CD4-positive, alpha-beta T cell (primary cell): ENCODE measurements at places on chromosomes 1 and 21. TPM values are rescaled to one million over a fixed set of nuclear protein-coding genes. Genes with fewer than 3 reads are reported as not detected.

Gene KMO
- total RNA-seq = not detected

Gene RIMKLA
- total RNA-seq = not detected

Gene ATP6V1G3
- not detected for total RNA-seq

Gene KRTAP22-1
- total RNA-seq = not detected

Gene RGS16
- 16.3 TPM for total RNA-seq

- no peak for DNase-seq
- no peak overlapping the region for H3K27ac ChIP-seq
- H3K4me3 ChIP-seq = no peak overlapping the region
Observed at GRCh38 chr1:181140891-181141290, 52.4 kb downstream of the IER5 start.

DNA sequence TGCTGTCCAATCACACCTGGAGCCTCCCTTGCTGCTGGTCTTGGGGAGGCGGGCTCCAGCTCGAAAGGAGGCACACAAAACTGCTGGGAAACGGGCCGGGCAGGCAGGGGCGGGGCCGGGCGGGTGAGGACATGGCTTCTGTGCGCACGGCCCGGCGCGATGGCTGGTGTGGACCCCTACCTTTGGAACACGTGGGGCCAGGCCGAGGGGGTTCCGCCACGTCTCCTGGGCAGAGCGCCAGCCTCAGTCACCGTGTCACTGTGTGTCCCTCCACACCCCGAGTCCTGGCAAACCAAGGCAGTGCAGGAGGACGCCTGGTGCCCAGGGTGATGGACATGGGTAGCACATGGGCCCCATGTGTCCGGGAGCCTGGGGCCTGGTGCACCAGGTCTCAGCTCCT lies 42.0 kb upstream of the ADARB1 start:
- no peak for DNase-seq
- H3K4me1 ChIP-seq = no peaks in the 10 kb centered on the region
- peaks cover 4% of the 10 kb centered on the region for H3K27me3 ChIP-seq
- no peak overlapping the region for H3K27ac ChIP-seq
- no peaks in the 10 kb centered on the region for H3K36me3 ChIP-seq

GRCh38 chr1:36098650-36099365 lies 10.1 kb downstream of the ADPRS start:
- DNase-seq = no peak
- H3K36me3 ChIP-seq = peaks cover 25% of the 10 kb centered on the region
- no peaks in the 10 kb centered on the region for H3K27me3 ChIP-seq
- no peak overlapping the region for H3K27ac ChIP-seq
- H3K4me1 ChIP-seq = peaks cover 12% of the 10 kb centered on the region

- H3K4me3 ChIP-seq = no peak overlapping the region
- no peaks in the 10 kb centered on the region for H3K36me3 ChIP-seq
- H3K27ac ChIP-seq = no peak overlapping the region
- H3K27me3 ChIP-seq = peaks cover 2% of the 10 kb centered on the region
- DNase-seq = no peak
Observed at GRCh38 chr1:40592107-40592803, 60.8 kb downstream of the ZNF684 start.

- H3K36me3 ChIP-seq = no peaks in the 10 kb centered on the region
- H3K27me3 ChIP-seq = no peaks in the 10 kb centered on the region
- H3K4me3 ChIP-seq = no peak overlapping the region
- H3K27ac ChIP-seq = no peak overlapping the region
- no peak for DNase-seq
- H3K4me1 ChIP-seq = no peaks in the 10 kb centered on the region
Observed at GRCh38 chr1:79524126-79524525, 517.6 kb upstream of the ADGRL4 start.

- no peak for DNase-seq
- no peak overlapping the region for H3K4me3 ChIP-seq
- no peaks in the 10 kb centered on the region for H3K36me3 ChIP-seq
- H3K27me3 ChIP-seq = no peaks in the 10 kb centered on the region
Observed at GRCh38 chr1:229191066-229191674, 79.7 kb upstream of the RAB4A start.

- H3K27me3 ChIP-seq = peaks cover 19% of the 10 kb centered on the region
- H3K36me3 ChIP-seq = no peaks in the 10 kb centered on the region
- H3K27ac ChIP-seq = no peak overlapping the region
- DNase-seq = no peak
- no peaks in the 10 kb centered on the region for H3K4me1 ChIP-seq
- H3K4me3 ChIP-seq = no peak overlapping the region
Observed at GRCh38 chr1:4002061-4002521, 102.0 kb upstream of the C1orf174 start.

GRCh38 chr1:7989762-7990428 lies 28.4 kb downstream of the PARK7 start:
- no peaks in the 10 kb centered on the region for H3K4me1 ChIP-seq
- no peak for DNase-seq
- peaks cover 24% of the 10 kb centered on the region for H3K36me3 ChIP-seq
- H3K27me3 ChIP-seq = no peaks in the 10 kb centered on the region

- peak within 1 kb of the TSS; percentile 15 for H3K27ac ChIP-seq
- no peaks in the 10 kb centered on the region for H3K36me3 ChIP-seq
- H3K4me1 ChIP-seq = peaks cover 26% of the 10 kb centered on the region
- H3K4me3 ChIP-seq = peak within 1 kb of the TSS; percentile 16
- no peak for DNase-seq
Observed at GRCh38 chr1:7940745-7941436, at the start of gene TNFRSF9. Gene TNFRSF9 (minus strand): TSS chr1:7940839. CDS start chr1:7939994, 845 bp downstream.

DNA sequence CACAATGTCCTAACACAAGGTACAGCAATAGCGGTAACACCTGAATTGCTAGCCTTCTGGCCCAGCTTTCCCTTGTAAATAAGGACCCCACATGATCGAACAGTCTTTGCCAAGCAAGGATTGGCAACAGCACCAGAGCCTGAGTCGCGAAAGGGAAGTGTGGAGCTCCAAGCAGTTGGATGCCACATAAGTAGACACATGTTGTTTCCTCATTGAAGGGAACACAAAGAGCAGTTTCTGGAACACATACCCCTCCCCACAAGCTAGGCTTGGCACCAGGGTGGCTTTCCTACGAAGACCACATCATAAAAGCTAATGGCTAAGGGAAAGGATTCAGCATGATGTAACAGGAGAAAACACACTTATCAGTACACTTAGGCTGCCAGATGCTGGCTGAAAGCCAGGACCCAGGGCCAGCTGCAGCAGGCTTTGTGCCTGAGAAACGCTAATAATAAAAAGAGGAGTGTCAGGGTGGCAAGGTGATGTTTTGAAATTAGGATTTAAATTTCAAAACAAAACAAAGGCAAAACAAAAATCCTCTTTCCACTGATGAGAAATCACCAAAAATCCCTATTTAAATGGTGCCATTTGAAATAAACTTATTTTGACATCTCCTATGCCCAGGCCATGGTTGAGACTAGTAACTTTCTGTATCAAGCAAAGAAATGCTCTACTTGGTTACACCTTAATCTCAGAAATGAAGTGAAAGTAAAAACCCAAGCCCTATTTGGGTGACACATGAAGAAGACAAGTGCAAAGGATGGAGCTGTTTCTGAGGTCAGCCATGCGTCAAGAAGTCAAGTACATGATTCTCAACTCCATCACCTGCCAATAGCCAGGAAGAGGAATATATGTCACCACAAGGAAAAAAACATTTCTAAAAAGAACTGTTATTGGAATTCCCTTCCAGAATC lies 11.9 kb upstream of the CPLANE2 start:
- H3K36me3 ChIP-seq = peaks cover 56% of the 10 kb centered on the region
- peaks cover 11% of the 10 kb centered on the region for H3K4me1 ChIP-seq
- no peak overlapping the region for H3K27ac ChIP-seq
- DNase-seq = no peak
- H3K27me3 ChIP-seq = no peaks in the 10 kb centered on the region
- no peak overlapping the region for H3K4me3 ChIP-seq

DNA sequence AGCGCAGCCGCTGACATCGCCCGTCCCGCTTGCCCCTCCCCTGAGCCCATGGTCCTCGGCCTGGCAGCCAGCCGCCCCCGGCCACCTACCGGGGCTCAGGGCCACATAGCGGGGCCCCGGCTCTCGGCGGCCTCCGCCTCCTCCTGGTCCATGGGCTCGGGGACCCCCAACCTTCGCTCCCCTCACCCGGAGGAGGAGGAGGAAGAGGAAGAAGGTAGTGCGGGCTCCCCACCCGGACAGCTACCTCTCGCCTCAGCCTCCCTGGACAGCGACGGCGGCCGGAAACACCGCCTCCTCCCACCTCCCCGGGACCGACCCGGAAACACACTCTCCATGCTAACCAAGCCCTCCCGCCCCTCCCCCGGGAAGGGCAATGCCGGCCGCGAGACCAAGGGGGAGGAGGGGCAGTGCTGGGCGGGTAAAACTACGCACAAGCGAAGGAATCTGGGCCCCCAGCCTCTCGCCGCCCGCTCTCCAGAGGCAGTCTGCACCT lies at the start of gene KIAA0319L:
TSS of gene KIAA0319L (minus strand) at position 286 of the 493 bp plus-strand sequence. CDS start 2,912 bp downstream, outside the sequence.
- H3K4me1 ChIP-seq = peaks cover 47% of the 10 kb centered on the region
- peak within 1 kb of the TSS; percentile 77 for H3K27ac ChIP-seq
- peak; percentile 77 for DNase-seq
- peaks cover 18% of the 10 kb centered on the region for H3K36me3 ChIP-seq
- no peaks in the 10 kb centered on the region for H3K27me3 ChIP-seq

- peaks cover 34% of the 10 kb centered on the region for H3K4me1 ChIP-seq
- no peak for DNase-seq
- no peaks in the 10 kb centered on the region for H3K27me3 ChIP-seq
- no peak overlapping the region for H3K27ac ChIP-seq
- no peak overlapping the region for H3K4me3 ChIP-seq
Observed at GRCh38 chr1:113787663-113788062, 24.6 kb downstream of the RSBN1 start.

- no peak overlapping the region for H3K4me3 ChIP-seq
- H3K27me3 ChIP-seq = peaks cover 35% of the 10 kb centered on the region
- no peak overlapping the region for H3K27ac ChIP-seq
- no peak for DNase-seq
Observed at GRCh38 chr1:166167572-166167925, 748 bp upstream of the FAM78B start.

DNA sequence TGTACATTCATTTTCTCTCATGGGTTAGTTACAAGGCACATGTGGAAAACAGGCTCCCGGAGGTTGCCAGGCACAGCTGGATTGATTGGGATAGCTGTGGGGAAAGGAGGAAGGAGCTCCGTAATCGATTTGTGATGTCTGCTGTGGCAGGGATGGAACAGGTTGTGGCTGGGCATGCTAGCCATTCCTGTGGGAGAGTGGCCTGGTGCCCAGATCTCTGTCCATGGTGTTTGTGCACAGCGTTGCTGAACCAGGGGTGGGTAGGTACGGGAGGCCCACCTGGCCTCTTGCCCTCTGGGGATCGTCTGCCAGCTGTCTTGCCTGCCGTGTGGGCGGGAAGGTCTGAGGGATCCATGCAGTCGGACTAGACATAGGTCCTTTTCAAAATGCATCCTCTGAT lies 302.8 kb upstream of the VAMP3 start:
- no peaks in the 10 kb centered on the region for H3K36me3 ChIP-seq
- no peaks in the 10 kb centered on the region for H3K4me1 ChIP-seq
- no peak for DNase-seq
- no peaks in the 10 kb centered on the region for H3K27me3 ChIP-seq
- no peak overlapping the region for H3K4me3 ChIP-seq

DNA sequence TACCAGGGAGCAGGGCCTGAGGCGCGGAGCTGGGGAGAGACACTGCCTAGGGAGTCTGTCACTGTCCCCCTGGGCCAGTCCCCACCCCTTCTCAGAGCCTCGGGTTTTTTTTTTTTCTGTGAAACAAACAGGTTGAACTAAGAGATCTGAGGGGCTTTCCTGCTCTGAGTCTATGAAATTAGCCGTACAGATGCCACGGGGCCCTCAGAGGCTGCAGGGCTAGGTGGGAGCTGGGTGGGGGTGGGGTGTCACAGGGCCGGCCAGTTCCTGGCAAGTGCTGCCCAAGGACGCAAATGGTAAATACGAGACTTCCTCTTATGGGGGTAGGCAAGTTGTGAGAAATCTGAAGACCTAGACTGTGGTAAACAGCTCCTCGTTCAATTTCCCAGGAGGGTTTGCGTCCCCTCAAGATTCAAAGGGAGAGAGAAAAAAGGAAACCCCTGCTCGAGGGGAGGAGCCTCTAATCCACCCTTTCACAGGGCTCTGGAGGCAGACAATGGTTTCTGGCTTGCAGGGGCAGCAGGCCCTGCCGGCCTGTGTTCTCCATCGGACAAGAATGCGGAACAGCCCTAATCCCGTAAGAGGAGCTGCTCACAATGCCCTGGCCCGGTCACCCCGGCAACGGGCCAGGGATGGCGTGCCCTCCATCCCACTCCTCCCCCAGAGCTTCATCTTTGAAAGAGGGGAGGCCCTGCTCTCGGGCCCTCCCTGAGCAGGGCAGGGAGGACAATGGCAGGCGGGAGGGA lies 7.8 kb downstream of the NUAK2 start:
- H3K36me3 ChIP-seq = peaks cover 42% of the 10 kb centered on the region
- peak; percentile 16 for DNase-seq
- peak overlapping the region; percentile 30 for H3K27ac ChIP-seq
- peaks cover 89% of the 10 kb centered on the region for H3K4me1 ChIP-seq

DNA sequence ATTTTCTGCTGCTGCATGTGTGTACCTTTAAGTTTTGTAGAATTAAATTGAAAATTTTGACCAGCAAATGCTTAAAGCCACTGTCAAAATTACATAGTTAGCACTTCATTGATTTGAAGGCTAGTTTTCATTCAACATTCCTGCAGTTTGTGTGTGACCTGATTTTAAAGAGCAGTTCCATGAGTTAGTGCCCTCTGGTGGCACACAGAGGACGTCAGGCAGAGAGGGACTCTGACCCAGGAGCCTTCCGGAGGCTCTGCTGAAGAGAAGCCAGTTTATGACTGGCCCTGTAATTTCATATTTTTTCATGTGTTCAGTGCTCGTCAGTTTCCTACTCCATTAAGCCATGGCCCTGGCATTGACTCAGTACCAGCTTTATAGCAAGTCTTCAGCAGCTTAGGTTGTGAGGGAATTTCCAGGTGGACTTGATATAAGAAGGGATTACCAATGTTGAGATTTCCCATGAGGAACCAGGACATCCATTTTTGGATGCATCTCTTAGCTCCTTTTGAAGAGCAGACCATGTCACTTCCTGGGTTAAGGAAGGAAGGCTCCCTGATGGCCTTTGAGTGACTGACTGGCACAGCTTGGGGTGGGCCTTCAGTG lies 104.7 kb downstream of the CAMTA1 start:
- peak; percentile 10 for DNase-seq
- no peaks in the 10 kb centered on the region for H3K4me1 ChIP-seq
- no peak overlapping the region for H3K4me3 ChIP-seq
- no peaks in the 10 kb centered on the region for H3K27me3 ChIP-seq
- H3K27ac ChIP-seq = no peak overlapping the region

GRCh38 chr1:19734472-19734999 lies 65.2 kb downstream of the TMCO4 start:
- H3K27me3 ChIP-seq = no peaks in the 10 kb centered on the region
- no peak for DNase-seq
- H3K4me1 ChIP-seq = no peaks in the 10 kb centered on the region
- H3K27ac ChIP-seq = no peak overlapping the region
- peaks cover 56% of the 10 kb centered on the region for H3K36me3 ChIP-seq

- H3K27ac ChIP-seq = no peak overlapping the region
- H3K4me1 ChIP-seq = peaks cover 46% of the 10 kb centered on the region
- H3K27me3 ChIP-seq = no peaks in the 10 kb centered on the region
Observed at GRCh38 chr1:21317690-21318043, 27.4 kb upstream of the ECE1 start.

DNA sequence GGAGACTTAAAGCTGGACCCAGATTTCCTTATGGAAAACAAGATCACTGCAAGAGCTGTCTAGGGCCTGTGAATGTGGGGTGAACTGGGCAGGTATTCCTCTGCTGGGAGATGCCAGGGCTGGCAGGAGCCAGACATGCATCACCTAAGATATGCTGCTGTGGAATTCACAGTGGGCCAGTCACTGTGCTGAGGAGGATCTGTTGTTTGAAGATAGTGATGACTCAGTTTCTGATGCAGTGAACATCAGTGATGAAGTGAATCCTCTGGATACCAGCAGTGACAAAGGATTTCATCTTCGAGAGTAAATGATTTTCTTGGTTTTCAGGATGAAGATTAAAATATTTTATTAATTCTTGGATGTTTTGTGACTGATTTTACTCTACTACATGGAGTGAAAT lies 29.9 kb upstream of the CAMSAP2 start:
- H3K27ac ChIP-seq = no peak overlapping the region
- H3K4me3 ChIP-seq = no peak overlapping the region
- DNase-seq = no peak
- H3K36me3 ChIP-seq = no peaks in the 10 kb centered on the region
- H3K27me3 ChIP-seq = no peaks in the 10 kb centered on the region
